Fibroblast of skin of right biceps (primary cell): ENCODE measurements at places on chromosomes 7 and 10.

DNA sequence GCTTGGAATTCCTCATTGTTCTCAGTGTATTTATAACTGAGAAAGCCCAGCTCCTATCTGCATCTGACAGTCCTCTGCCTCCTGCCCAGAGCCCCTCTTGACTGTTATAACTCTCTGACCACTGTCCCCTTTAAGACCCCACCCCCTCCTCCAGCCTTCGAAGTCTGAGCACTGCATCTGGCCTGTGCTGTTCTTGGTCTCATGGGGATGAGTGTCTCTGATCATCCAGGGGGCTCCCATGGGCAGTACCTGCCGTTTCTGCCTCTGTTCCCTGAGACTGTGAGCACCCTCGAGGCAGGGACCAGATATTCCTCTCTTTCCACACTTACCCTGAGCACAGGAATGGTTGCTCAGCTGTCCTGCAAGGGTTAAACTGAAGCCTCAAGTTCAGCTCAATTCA lies 7.7 kb downstream of the GHRHR start:
- no peak for DNase-seq

DNA sequence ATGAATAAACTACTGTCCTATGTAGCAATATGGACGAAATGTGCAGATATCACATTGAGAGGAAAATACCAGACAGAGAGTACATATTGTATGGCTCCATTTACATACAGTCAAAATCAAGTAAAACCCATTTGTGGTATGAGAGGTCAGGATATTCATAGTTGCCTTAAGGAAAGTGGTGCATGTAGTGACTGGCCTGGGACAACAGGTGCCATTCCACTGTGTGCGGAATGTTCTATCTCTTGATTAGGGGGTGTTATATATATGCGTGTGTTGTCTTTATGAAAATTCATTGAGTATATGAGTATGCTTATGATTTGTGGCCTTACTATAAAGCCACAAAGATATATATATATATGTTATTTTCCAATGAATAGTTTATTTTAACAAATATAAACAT lies 964.0 kb downstream of the SORCS3 start:
- no peak for DNase-seq

DNA sequence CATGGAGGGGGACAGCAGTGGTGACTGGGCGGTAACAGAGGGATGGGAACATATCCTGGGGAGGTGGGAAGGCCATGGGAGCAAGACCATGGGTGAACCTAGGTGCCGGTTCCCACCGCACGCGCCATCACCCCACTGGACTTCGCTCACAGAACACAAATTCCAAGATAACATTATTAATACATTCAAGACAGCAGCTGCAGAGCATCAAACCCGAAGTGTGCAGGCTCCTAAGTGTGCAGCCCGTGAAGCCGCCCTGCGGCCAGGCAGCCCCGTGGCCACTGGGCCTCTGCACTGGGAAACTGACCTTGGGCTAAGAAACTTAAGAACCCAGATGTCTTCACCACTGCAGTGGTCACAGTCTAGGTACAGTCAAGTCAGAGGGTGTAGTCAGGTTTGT lies 42.8 kb upstream of the ZRANB1 start:
- no peak for DNase-seq

DNA sequence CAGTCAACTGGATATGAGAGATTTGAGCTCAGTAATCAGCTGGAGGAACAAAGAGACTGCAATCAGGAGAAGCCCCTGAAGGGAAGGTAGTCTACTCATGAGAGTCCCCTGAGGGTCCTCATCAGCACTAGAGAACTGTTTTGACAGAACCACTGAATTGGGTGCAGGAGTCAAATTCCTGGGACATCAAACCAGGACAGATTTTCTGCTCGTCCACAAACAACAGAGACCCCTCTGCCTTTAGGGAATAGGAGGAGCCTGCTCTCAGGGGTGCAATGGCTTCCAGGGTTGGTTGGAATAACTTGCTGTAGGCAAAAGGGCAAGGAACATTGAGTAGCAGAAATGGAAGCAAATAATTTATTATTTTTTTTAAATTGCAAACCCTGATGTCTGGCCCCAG lies 21.9 kb upstream of the NEUROD6 start:
- no peak for DNase-seq

GRCh38 chr10:36351159-36351558 lies 709.1 kb upstream of the FZD8 start:
- no peak for DNase-seq

GRCh38 chr7:107327986-107328569 lies 141.8 kb upstream of the GPR22 start:
- peak; percentile 46 for DNase-seq

- DNase-seq: no peak
Observed at GRCh38 chr7:75809396-75809795, 4.2 kb downstream of the CCL24 start.

- no peak for DNase-seq
Observed at GRCh38 chr7:78412216-78412858, 613.8 kb downstream of the PHTF2 start.

- no peak for DNase-seq
Observed at GRCh38 chr7:25787336-25787735, 364.7 kb upstream of the NFE2L3 start.

DNA sequence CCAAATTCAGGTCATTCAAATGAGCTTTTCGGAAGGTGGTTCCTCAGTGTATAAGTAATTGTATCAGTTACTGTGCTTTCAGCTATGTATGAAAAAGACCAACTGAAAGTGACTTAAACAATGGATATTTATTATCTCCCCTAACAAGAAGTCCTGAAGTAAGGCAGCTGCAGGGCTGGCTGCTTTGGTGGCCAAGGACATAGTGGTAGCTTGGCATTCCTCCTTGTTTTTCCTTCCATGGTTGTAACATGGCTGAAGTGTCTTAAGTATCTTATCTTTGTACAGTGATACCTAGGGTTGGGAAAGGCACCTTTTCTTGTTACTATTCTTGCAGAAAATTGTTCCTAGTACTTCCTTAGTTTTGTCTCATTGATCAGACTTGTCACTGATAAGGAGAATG lies 21.4 kb downstream of the EXOC4 start:
- no peak for DNase-seq

GRCh38 chr7:18831943-18832342 lies 285.5 kb downstream of the TWIST1 start:
- no peak for DNase-seq

- peak; percentile 40 for DNase-seq
Observed at GRCh38 chr10:6406220-6407033, 173.6 kb downstream of the PRKCQ start.

DNA sequence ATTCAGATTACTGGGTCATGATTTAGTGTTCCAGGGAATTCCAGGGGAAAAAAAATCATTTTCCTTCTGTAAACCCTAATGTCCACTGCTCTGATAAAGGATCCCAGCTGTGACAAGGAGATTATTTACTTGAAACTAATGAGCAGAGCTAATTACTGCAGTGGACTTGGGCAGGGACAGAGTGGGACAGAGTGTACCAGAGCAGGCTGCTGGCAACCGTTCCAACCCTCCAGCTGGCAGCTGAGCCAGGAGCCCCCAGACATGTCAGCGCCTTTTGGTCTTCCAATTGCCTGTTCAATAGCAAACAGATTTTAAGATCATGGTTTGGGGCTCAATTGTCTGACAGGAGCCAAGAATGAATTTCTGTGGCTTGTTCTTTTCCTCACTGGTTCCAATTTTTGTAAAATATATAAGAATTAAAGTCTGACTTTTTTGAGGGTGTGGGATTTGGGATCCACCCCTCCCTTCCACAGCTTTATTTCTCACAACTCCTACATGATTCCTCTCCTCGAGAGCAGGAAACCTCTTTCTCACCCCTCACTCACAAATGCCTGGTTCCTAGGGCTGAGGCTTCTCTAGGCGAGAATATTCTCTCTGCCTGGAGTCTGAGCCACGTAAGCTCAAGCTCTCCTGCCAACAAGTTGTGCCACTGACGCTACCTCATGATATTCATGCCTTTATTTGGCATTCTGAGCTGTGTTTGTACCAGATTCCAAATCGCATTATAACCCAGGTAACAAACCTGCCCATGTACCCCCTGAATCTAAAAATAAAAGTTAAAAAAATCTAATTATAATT lies 20.6 kb upstream of the FAM180A start:
- no peak for DNase-seq

GRCh38 chr7:85508642-85509410 lies 322.0 kb upstream of the SEMA3D start:
- DNase-seq: peak; percentile 98

DNA sequence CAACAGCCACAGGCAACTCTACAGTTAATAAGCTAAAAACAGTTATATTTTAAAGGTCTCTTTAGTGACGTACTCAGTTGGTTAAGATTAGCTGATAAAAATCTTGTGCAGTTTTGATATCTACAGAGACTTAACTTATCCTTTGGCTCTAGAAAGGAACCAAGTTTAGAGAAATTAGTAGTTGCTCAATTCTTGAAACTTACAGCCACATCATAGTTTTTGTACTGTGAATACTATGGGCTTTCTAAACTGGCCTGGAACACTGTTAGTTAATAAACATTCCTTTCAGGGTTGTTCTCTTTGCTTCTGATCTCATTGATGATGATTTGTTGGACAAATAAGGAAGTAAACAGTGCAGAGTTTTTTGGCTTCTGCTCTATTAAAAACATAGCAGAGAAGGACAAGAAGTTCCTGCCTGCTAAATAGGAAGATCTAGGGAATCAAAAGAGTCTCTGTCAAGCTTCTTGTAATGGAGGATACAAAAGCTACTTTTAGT lies 73.1 kb downstream of the MKLN1 start:
- DNase-seq: no peak

DNA sequence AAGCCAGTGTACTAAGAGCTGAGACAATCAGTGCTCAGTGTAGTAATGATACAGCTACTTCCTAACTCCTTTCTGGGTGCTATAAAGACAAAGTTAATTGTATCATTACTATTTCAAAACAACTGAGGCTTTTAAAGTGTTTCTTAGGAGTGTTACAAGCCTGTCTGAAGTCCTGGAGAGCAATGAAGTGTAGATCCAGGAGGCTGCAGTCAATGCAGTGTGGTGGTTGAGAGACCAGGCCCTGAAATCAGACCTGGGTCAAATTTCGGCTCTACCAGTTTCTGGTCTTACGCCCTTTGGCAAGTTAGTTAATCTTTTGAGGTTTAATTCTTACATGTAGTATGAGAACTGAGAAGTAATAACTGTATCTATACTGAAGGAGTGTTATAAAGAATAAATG lies 387.0 kb downstream of the SDK1 start:
- no peak for DNase-seq

DNA sequence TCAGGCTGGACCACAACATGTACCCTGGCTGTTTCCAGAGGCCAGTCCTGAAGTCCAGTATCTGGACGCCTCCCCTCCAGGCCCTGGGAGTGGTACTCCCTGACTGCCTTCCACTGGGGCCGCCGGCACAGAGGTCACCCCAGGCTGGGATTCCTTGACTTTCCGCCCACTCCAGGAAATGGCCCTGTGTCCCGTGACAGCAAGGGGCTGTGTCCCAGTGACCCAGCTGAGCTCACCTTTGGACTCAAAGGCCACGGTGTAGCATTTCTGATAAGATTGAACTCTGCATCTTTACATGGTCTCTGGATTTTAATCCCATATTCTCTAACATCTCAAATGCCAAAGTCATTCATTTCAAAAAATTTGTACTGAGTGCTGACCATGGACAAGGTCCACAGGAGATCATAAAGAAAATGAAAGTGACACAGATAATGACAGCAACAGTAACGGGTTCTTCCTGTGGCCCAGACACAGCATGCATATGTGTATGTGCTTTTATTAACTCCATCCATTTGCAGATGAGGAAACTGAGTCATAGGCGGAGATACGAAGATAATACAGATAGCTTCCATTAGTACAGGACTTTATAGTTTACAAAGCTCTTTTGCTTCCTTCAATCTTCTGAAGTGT lies 5.4 kb downstream of the ADAMTS14 start:
- DNase-seq: no peak

- DNase-seq: no peak
Observed at GRCh38 chr10:48417374-48417773, 110.9 kb downstream of the MAPK8 start.

- peak; percentile 24 for DNase-seq
Observed at GRCh38 chr10:119940487-119940886, 48.0 kb downstream of the SEC23IP start.

GRCh38 chr7:148584154-148584827 lies 6.3 kb upstream of the C7orf33 start:
- no peak for DNase-seq

DNA sequence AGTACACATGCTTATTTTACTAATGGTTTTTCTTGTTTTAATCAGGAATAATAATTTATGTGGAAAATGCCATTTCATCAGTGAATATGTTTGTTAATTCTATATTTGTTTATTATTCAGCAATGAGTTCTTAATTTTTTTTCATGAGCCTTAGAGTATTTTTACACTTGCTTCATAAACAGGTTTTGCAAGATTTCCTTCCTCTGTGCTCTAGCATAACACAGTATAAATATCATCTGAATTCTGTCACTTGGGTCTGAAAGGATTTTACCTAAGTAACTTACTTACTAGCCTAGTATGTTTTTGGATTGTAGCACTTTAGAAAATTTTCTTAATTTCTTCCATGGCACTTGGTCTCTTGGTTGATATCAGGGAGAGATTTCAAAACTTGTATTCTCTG lies 45.8 kb downstream of the GLCCI1 start:
- DNase-seq: no peak

- no peak for DNase-seq
Observed at GRCh38 chr10:10545771-10546170, 471.9 kb upstream of the CELF2 start.

DNA sequence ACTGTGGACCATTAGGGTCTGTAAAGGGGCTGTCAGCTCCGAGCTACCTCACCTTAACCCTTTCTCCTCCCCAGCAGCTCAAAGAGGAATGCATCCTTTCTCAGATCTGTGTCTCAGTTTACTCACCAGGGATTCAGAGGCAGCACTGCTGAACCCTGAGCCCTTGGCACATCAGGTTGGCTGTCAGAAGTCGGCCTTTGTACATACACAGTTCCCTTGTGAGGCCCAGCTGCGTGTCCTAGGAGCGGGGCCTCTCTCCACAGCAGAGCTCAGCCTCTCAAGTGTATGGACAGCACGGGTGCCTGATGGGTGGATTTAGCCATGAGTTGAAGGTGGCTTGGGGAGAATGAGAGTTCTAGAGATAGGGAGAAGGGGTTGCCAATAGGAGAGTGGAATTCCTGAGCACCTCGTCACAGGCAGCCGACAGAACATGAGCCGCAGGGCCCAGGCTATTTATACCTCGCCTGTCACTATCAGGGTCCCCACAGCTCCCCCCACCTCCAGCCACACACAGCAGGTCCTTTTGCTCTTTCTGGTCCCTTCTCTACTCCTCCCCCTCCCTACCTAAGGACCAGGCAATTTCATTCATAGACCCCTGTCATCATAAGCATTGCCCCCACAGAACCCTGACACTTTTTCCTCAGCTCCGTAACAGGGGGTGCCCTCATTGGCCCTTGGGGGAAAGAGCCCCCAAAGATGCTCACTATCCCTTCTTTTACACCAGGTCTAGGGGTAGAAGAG lies 2.1 kb upstream of the FLNC start:
- peak; percentile 91 for DNase-seq
